T-cell (primary cell): ENCODE measurements at places on chromosomes 13 and 19. TPM values are rescaled to one million over a fixed set of nuclear protein-coding genes. Genes with fewer than 3 reads are reported as not detected.

ZNF844 gene
- total RNA-seq = 11.5 TPM

CERS1 gene
- total RNA-seq = 0.20 TPM

LRG1 gene
- total RNA-seq = not detected

IRGC gene
- total RNA-seq = not detected

GSX1 gene
- total RNA-seq = not detected

YJEFN3 gene
- total RNA-seq = 14.2 TPM

KLF1 gene
- total RNA-seq = not detected

ZNF675 gene
- 24.2 TPM for total RNA-seq

PSG3 gene
- not detected for total RNA-seq

ATP8A2 gene
- total RNA-seq = 0.39 TPM
